ENCODE measurements at places on chromosomes 2 and 18.

- DNase-seq: no peak
These were observed 11.3 kb downstream of the CYTIP start for GRCh38 chr2:157432475-157433106.

DNA sequence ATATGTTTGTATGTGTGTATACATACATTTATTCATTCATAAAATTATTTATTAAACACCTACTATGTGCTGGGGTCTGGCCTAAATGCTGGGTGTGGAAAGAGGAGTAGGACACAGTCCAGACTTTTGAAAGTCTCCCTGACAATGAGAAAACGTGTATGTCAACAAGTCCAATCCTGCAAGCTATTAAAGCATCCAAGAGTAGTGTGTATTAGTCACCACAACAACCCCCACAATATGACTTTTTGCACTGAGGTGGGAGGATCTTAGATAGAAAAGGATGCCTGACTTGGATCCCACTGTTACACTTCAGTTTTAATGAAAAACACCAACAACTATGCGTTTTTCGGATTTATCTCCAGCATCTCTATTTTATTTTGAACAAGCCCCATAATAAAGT lies 446.4 kb downstream of the EPHA4 start:
- no peak for DNase-seq

DNA sequence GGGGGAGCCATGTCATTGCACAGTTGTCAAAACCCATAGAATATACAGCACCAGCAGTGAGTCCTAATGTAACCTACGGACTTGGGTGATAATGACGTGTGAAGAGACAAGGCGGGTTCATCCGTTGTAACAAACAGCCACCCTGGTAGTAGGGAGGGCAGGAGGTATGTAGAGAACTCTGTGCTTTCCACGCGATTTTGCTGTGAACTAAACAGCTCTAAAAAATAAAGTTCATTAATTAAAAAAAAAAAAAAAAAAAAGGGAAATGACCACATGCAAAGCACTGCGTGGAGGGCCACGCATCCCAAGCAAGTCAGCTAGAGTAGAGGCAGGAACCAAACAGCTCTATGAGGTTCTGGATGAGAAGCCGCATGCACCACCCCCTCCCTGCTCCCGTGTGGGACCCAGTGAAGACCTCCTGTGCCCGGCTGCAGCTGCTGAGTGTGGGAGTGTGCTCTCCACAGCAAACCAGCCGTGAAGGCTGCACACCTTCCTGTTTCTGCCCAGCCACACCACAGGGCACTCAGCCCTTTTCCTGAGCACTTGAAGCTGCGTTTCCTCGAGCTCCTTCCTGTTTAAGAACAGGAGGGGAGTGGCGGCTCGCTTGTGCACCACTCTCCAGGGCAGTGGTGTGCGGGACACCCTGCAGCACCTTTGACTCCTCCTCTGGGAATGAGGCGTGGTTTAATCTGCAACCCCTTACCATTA lies 65.6 kb downstream of the ODC1 start:
- DNase-seq: no peak

GRCh38 chr2:23826040-23826439 lies 100.9 kb downstream of the ATAD2B start:
- no peak for DNase-seq

- no peak for DNase-seq
These were observed 99.1 kb upstream of the FAM110C start for GRCh38 chr2:145407-145806.

GRCh38 chr18:74511823-74512222 lies 15.7 kb downstream of the CNDP2 start:
- no peak for DNase-seq

GRCh38 chr2:190820416-190820815 lies 60.2 kb upstream of the GLS start:
- no peak for DNase-seq

DNA sequence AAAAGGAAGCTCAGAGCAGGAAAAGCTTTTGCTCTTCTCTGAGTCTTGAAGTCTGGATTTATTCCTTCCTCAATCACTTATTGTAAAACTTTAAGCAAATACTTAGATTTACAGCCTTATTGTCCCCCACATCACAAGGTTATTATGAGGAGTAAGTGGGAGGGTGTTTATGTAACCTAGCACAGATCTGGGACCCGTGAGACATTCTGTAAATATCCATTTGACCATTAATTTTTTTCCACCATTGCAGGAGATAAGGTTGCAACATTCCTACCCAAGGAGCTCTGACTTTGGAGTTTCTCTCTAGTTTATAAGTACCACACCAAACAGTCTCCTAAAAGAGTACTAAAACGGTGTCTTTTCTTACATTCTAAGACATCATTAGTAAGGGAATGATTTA lies 52.1 kb upstream of the CTIF start:
- no peak for DNase-seq

- DNase-seq: no peak
These were observed 2.0 kb downstream of the IKZF2 start for GRCh38 chr2:213149294-213149875.
